Activated naive CD4-positive, alpha-beta T cell treated with Interleukin-2 at 50 U/mL for 16 hours (primary cell): ENCODE measurements at places on chromosomes 7 and 10.

GRCh38 chr7:38215735-38216670 is 38.0 kb downstream of the STARD3NL start:
- peak; percentile 75 for DNase-seq

DNA sequence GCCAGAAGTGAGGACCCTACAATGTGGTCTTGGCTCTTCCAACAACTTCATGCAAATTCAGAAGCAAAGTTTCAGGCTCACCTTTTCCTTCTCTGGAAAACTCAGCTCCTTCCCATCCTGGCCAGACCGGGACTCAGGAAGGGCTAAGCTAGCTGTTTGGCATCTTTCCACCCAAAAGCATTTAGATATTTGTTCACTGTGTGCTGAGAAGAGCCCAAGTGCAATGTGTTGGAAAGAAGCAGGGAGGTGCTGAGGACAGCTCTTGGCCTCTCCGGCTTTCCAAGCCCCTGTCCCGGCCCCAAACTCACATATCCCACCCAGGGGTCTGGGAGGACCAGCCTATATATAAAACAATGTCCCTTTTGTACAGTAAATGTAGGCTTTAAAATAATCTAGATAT is 44.5 kb downstream of the MKI67 start:
- no peak for DNase-seq

DNA sequence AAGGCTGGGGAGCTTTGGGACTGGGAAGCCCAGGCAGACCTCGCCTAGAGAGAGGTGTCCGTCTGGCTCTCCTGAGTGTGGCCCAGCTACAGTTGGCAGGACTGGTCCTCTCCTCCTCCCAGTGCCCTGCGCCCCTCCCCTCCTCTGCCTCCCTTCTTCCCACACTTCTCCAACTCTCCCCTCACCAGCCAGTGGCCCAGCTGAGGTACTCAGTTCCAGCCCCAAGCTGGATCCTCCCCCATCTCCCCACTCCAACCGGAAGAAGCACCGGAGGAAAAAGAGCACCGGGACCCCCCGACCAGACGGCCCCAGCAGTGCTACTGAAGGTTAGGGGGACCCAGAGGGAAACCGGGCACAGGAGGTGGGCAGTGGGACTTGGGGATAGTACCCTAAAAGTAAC is 27.7 kb downstream of the GBX1 start:
- DNase-seq: no peak

DNA sequence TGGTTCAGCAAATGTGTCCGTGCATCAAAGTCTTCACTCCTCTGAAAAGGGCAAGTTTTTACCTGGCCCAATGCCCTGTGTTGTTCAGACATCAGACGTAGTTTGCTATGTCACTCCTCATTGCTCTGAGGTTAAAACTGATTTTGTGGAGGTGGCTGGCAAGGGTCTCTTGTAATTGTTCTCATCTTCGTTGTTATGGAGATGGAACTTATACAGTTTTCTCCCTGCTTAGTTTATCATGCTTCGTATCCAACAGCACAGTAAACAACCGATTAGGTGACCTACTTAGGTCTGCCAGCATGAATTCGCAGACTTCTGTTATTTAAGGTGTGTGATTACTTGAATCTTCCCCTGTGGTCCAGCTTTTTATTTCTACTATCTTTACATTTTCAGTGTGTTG is 274.1 kb upstream of the SMIM30 start:
- no peak for DNase-seq

DNA sequence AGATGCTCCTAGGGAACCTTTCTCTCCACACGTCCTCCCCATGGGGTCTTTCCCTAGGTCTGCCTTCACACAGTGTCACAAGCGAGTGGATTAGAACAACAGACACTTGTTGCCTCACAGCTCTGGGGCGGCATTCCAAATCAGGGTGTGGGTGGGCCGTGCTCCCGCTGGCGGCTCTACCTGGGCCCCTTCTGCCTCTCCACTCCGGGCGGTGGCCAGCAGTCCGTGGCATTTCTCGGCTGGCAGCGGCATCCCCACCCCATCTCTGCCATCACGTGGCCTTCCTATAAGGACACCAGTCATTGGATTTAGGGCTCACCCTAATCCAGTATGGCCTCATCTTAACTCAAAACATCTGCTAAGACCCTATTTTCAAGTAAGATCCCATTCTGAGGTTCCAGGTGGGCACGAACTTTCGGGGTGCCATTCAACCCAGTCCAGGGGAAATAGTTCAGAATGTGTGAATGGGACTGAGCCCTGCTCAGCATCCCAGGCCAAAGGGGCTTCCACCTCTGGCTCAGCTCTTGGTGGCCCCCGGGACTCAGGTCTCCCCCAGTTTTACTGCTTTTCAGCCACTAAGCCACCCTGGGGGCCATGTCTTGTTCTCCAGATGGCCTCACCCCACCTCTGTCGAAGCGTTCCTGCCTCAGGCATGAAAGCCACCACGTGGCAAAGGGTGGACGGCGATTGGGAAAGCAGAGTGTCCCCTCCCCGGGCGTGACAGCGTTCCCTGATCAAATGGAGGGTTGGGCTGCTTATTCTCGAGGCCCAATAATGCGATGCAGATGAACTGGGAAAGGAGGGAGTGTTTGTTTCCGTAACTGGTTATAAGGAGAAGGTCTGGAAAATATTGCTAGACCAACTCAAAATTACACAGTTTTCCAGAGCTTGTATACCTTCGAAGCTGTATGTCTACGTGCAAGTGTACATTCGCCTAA is 350.0 kb downstream of the GLRX3 start:
- no peak for DNase-seq

GRCh38 chr7:116075351-116076145 is 45.0 kb upstream of the TFEC start:
- no peak for DNase-seq

- DNase-seq: no peak
These were observed 27.8 kb downstream of the MAGI2 start for GRCh38 chr7:79425665-79426064.

- no peak for DNase-seq
These were observed 12.4 kb downstream of the POLL start for GRCh38 chr10:101575580-101576210.

GRCh38 chr7:106054971-106055532 is 57.1 kb downstream of the SYPL1 start:
- no peak for DNase-seq

DNA sequence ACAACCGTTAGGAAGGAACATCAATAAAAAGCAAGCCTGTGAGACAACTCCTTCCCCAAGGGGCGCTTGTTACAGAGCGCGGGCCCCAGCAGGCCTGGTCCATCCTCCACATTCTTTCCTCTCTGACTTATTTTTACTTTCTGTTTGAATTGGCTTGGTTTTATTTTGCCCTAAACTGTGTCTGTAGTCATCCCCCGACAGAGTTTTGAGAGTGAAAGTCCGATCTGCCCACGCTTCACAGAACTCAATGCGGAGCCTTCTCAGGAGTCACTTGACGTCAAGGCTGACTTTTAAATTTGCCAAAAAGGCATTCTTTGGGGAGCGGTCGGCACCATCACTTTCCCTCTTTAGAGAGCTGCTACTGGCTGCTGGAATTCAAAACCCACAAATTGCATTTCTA is 150.1 kb upstream of the KLF6 start:
- peak; percentile 89 for DNase-seq
